Breast epithelium (tissue), 4 donors: ENCODE measurements at places on chromosomes 12 and 14. TPM values are rescaled to one million over a fixed set of nuclear protein-coding genes. Genes with fewer than 3 reads are reported as not detected.

DNA sequence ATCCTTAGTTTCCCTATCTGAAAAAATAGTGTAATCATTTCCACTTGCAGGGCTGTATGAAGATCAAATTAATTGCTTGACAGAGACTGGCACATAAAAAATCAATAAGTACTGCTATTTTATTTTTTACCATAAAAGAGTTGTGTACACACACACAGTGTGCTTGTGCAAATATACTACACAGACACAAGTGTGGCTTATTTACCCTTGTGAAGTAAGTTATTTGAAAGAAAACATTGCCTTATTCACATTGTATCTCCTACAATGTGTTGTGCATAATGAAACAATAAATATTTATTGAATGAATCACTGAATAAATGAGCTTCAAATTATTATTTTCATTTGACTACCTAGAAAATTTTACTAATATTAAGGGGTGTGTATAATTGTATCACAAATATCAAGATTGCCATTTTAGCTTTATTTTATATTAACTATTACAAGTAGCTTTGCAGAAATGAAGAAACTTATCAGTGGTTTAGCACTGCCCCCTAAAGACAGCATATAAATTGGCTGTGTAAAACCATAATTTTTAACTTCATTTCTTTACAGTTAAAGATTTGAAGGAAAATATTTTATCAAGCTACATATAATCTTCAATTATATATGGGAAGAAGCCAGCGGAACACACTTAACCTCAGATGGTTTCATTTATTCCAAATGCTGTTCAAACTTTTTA is 11.3 kb downstream of the GARIN6 start:
- DNase-seq, result no peak

GRCh38 chr12:78210894-78211302 is 380.2 kb downstream of the NAV3 start:
- no peak for DNase-seq

DNA sequence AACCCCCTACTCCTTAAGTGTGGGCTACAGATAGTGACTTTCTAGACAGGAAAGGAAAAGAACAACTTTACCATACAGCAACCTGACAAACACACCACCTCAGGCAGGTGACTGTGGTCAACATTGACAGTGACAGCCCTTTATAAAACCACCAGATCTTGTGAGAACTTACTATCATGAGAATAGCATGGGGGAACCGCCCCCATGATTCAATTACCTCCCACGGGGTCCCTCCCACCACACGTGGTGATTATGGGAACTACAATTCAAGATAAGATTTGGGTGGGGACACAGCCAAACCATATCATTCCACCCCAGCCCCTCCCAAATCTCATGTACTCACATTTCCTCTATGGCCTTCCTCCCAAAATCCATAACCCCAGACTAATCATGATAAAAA is 16.3 kb downstream of the OR10P1 start:
- no peak for DNase-seq

DNA sequence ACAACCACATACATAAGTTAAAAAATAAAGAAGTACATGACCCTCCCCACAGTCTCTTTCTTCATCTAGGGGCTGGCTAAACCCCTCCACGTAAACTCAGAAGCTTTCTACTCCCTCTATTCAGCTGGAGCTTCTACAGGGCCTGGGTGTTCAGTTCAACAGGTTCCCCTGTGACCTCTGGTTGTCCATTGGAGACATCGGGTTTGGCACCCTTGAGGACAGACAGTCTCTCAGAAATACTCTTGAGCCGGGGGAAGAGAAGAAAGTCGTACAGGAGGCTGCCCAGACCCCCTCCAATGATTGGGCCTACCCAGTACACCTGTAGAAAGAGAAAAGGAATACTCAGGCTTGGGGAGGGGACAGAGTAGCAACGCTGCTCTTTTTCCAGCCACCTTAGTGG is 1.9 kb upstream of the TIMELESS start:
- no peak for DNase-seq

DNA sequence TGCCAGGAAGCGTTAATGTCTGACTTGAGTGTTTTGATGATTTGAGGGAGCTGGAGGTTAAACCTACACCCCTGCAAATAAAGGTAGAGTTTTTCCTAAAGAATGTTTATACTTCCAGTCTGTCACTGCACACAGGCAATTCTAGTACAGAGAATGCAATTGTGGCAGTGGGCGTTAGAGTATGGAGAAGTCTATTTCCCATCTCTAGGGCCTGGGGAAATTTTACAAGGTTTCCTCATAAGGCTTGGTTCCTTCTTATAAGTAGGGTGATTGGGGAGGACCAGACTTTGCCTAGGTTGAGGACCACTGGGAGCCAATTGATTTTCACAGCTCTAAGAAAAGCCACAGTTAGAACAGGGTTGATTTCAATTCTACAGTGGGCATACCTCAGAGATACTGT is 44.3 kb downstream of the IFNG start:
- no peak for DNase-seq

Gene AREL1
- total RNA-seq, result 24.3 TPM

Gene KRT3
- not detected for total RNA-seq

Gene SSTR1
- total RNA-seq, result 0.33 TPM

Gene LRTM2
- not detected for total RNA-seq
